ENCODE measurements at places on chromosomes 3 and 15.

DNA sequence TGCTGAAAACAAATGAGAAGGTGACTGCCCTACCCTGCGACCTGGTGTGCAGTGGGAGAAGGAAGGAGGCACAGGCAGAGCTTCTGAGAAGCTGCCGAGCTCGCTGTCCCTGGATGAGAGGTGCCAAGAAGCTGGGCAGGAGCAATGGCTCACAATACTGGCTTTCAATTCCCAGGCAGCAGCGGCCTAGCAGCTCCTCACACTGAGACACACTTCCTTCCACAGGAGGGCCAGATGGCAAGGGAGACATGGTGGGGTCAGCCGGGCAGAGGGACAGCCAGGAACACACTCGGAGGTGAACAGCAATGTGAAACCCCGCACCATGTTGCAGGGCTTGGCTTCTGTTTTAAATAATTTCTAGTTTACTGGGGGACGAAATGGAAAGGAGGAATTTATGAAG is 314.6 kb downstream of the EPHB1 start:
- no peak for DNase-seq

DNA sequence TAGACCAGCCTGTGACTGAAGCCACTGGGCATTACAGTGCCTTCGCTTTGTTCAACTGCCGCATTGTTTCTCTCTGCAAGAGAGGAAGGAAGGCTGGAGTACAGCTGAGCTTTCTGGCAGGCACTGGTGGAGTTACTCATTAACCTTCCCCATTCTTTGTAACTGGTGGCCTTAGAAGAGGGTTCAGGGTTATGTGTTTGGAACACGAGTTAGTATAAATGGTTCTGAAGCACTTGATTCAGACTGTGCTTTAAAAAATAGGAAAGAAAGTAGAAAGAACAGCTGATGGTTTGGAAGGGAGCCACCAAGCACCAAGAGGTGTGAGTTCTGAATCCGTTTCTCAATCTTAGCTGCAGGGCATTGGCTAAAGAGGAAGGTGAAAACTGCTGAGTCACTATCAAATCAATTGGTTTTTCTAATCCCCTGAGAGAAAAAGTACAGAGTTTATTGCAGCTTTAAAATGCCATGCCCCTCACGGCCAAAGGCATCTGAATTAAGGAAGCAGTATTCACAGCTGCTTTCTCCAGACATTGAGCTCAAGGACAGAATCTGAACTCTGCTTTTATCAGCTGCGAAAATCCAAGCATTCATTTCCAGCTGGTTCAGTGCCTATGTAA is 3.6 kb downstream of the HGD start:
- DNase-seq, result no peak

DNA sequence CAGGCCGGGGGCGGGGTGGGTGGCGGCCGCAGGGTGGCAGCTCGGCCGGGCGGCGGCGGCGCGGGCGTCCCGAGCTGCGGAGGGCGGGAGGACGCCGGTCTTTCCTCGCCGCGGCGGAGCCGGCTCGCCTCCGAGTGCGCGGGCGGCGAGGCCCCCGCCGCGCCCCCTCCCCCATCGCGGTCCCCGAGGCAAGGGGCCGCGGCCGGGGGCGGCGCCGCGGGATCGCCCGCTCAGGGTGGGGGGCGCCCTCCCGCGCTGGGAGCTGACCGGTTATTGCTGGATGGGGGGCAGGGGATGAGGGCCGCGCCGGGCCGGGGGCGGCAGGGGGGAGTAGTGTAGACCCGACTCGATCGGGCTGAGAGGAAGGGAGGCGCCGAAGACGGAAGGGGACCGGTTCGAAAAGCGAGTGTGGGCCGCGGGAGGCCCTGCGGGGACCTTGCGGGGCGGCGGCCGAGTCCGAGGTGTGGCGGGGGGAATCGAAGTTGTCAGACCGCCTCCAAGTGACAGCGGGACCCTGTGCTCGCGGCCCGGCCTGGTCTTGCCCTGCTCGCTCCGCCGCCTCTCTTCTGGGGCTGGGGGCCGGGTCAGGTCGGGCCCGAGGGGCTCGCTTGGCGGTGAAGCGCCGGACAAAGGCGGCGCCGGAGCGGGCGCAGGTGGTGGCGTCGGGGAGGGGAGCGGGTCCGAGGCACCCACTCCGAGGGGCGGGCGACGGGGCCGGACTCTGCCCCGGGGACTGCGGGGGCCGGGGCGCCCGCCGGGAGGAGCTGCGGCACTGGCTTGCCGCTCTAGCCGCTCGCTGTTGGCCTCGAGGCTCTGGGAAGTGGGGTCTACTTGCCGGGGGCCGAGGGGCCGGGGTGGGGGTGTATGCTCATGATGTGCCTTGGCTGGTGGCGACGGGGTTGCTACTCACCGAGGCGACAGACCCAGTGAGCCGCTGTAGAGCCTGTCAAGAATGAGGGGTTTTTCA is 1.1 kb downstream of the BAHD1 start:
- DNase-seq, result no peak

- no peak for DNase-seq
These were observed 486.0 kb upstream of the CFAP20DC start for GRCh38 chr3:59535791-59536221.

- no peak for DNase-seq
These were observed 58.7 kb downstream of the CHSY1 start for GRCh38 chr15:101193120-101193644.

GRCh38 chr3:148330542-148330941 is 367.2 kb upstream of the AGTR1 start:
- DNase-seq, result no peak

- DNase-seq, result no peak
These were observed 116.8 kb downstream of the CHST2 start for GRCh38 chr3:143236226-143236964.

DNA sequence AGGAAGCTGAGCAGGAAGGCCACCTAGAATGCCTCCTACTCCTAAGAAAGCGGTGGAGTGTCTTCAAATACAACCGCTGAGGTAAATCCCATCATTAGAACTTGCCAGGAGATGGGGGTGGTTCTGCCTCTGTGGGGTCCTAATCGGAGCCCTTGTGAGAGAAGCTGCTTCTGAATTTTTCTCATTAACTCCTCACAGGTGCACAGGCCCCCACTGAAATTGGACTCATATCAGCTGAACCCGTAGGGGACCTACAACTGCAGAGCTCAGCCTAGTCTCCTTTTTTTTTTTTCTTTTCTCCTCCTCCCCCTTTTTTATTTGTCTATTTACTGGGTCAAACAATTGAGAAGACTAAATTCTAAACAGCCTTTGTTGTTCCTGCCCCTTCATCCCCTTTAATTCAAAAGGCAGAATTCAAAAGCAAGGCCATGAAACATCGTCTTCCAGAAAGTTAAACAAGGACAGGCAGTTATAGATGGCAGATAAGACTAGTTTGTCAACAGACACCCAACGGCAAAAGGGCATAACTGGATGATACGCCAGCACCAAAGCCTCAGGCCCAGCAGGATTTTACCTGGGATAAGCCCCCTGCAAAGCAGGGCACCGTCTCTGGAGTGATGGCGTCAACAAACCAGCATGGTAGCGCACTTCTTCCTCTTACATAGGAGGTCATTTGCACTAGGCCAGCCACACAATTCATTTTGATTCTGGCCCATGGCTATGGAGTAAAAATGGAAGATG is 213.7 kb upstream of the HES1 start:
- DNase-seq, result no peak

- no peak for DNase-seq
These were observed 16.9 kb downstream of the POPDC2 start for GRCh38 chr3:119643528-119643927.

DNA sequence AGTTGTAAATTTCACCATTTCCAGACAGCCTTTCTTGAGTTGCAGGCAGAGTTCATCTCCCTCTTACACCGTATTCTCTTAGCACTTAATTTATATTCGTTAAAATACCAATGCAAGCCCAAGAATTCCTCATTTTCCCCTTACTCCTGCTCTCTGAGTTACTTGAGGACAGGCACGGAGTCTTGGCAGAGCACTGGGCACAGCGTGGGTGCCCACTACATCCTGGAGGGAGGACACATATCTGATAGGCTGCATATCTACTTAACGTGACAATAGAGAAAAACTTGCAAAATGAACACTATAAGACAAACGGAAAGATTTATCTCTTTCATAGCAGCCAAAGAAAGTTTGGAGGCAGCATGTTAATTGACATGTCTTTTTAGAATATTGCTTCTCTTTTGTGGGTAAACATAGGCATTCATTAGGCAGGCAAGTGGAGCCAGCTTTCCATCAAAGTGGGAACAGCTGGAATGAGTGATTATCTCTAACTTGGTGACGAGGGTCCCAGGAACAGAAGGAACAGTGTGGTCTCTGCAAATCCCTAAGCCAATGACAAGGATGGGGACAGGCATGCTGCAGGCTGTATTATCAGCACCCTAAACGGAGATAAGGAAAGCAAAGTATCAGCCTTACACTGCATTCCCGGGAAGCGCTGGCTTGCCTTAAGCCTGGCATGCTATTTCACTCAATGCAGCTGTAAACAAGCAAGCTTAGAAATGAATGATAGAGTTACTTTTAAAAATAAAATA is 116.5 kb downstream of the RTP4 start:
- no peak for DNase-seq

Data from CD4-positive, alpha-beta T cell treated with Interleukin-4 for 4 hours (primary cell).